Sigmoid colon (tissue), 7 donors: ENCODE measurements at places on chromosomes 4 and X. TPM values are rescaled to one million over a fixed set of nuclear protein-coding genes. Genes with fewer than 3 reads are reported as not detected.

GRCh38 chr4:69731241-69731640, 29.2 kb downstream of the SULT1B1 start:
- no peak for DNase-seq

DNA sequence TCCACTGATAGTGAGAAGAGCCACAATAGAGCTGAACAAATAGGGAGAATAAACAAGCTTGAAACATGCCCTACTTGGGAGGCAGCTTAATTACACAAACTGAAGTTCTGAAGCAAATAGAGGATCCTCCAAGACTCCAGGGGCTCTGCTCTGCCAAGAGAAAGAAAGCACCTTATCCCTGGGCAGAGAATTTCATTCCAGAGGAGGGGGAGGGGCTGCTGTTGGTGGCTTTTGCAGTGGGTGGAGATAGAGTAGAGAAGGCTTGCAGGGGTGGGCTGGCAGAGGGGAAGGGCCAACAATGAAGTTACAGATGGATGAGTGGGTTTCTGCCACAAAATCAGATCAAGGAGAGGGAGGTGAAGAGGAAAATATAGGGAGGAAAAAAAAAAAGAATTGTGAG, 1.0 kb upstream of the LPAR4 start:
- no peak for DNase-seq

- no peak for DNase-seq
Measured at GRCh38 chr4:127214931-127215330, 417.8 kb upstream of the INTU start.

Gene PAGE4
- not detected for total RNA-seq

- DNase-seq: no peak
Measured at GRCh38 chrX:108945883-108946523, 209.6 kb upstream of the IRS4 start.

GRCh38 chrX:17067534-17067933, 121.1 kb downstream of the REPS2 start:
- DNase-seq: no peak

DNA sequence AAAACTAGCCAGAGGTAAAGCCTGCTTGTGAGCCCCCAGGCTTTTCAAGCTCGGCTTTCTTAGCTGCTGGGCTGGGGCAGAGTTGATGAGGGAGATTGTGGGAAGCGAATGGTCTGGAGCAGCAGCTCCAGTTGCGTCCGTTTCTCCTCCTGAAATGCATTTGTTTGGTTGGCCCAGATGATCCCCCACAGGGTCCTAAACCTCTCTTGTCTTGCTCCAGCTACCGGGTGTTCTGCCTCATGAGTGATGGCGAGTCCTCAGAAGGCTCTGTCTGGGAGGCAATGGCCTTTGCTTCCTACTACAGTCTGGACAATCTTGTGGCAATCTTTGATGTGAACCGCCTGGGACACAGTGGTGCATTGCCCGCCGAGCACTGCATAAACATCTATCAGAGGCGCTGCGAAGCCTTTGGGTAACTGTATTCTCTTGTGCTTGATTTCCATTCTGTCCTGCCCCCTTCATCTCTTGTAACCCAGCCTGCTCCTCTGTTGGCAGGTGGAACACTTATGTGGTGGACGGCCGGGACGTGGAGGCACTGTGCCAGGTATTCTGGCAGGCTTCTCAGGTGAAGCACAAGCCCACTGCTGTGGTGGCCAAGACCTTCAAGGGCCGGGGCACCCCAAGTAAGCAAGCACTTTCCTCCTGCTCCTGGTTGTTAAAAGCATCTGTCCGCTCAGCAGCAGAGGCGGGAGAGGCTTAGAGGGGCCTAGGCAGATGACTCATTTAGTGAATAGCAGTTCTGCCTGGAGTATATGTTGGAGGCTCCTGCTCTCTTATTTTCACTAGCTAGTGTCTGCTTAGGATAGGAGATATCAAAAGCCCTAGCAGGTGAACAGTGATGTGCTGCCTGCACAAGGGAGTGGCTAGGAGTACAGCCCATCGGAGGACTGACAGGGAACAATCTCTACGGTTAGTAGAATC, 15.3 kb downstream of the TKTL1 start:
- DNase-seq: no peak
